ENCODE measurements at places on chromosomes 5 and 9.
A peak's percentile ranks its signal among the peaks of the same experiment; 100 is the strongest.

DNA sequence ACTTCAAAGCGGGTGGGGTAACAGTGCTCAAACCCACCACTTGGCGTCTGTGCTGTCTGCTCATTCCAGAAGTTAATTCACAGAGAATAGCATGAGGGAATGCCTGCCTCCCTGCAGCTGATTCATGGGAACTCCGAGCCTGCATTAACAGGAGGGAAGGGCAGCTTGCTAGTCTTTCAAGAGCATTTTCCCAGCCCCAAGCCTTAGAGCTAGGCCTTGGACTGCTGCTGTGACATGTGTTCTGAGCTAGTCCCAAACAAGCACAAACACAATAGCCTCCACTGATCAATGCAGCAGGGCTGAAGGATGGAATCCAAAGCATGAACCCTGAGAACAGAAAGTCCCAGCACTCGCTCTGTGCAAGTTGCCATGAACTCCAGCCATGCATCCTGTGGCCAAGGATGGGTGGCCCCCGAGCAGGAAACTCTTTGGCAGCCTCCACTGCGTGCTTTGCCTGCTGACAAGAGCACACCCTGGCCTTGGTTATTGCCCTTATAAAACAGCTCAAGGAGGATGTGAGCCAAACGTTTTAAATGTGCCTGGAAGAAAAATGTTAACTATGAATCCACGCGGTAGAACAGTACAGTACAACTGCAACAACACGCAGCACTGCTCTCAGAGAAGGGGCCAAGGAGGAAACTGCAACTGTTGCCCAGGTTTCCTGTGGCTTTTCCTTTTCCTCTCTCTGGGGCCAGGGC is 653.1 kb upstream of the KLF4 start:
- peak; percentile 76 for DNase-seq

DNA sequence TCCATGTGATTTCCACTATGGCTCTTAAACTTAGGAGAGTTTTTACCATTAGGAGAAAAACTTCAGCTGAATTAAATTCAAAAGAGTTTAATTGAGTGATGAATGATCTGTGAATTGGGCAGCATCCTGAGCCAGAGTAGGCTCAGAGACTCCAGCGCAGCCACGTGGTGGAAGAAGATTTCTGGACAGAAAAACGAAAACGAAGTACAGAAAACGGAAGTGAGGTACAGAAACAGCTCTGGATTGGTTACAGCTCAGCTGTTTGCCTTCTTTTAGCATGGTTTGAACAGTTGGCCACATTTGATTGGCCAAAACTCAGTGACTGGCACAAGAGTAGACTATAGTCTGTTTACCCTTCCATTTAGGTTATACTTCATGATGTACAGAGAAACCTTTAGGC is 69.2 kb upstream of the PLPP1 start:
- peak; percentile 34 for DNase-seq

DNA sequence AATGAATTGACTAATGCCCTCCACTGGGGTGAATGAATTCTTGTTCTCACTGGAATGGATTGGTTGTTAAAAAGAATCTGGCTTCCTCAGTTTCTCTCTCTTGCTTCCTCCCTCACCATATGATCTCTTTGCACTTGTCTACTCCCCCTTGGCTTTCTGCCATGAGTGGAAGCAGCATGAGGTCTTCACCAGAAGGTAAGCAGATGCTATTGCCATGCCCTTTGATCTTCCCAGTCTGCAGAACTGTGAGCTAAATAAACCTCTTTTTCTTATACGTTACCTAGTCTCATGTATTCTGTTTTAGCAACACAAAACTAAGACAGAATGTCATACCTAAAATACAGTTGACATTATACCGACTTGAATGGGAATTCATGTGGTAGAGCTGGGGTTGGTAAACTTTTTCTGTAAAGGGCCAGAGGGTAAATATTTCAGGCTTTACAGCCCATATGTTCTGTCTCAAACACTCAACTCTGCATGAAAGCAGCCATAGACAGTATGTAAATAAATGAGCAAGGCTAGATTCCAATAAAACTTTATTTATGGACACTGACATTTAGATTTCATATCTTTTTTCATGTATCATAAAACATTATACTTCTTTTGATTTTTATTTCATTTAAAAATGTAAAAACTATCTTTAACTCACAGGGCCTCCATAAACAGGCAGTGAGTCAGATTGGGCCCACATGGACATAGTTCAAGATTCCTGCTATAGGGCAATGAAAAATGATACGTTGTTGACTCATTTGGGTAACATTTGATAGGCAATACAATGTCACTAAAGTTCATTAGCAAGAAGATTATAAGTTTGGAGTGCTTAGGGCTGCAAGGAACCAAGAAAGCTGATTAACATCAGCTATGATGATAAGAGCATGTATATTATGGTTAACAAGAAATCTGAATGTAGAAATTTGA is 79.4 kb upstream of the TLE4 start:
- no peak for DNase-seq

GRCh38 chr5:181221792-181222629 is 1.1 kb upstream of the TRIM41 start:
- DNase-seq = peak; percentile 98

DNA sequence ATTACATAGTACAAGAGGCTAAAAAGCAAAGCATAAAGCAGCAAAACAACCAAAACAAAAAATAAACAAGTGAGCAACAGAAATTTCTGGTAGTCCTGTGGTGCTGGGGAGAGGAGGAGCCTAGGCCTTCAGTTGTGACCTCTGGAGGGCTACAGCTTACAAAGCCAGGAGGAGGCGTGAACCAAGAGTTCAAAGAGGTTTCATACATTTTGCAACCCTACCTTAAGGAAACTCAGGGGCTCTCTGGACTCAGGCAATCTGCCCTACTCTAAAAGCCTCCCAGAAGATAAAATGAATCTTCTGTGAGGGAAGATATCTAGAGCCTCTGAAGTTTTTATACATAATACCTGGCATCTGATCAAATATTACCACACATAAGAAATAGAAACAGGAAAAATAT is 187.4 kb downstream of the AGTPBP1 start:
- DNase-seq = no peak

- DNase-seq = no peak
Observed at GRCh38 chr5:15472116-15472515, 27.9 kb upstream of the FBXL7 start.

DNA sequence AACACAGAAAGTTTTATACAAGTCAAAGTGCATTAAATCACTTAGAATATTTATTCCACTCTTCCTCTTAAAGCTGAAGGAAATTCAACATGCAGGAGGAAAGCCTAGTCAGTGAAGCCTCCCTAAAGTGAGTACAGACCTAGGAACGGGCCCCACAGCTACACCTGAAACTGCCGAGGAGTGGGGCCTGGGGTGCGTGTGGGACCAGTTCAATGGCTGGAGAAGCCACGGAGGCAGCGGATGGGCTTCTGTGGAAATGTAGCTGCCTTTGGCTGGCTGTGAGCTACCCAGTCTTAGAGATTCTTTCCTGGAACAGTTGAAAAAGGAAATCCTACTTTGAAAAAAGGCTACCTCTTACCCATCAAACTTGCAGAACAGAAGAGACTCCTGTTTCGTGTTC is 16.6 kb downstream of the ARPC5L start:
- DNase-seq = no peak

DNA sequence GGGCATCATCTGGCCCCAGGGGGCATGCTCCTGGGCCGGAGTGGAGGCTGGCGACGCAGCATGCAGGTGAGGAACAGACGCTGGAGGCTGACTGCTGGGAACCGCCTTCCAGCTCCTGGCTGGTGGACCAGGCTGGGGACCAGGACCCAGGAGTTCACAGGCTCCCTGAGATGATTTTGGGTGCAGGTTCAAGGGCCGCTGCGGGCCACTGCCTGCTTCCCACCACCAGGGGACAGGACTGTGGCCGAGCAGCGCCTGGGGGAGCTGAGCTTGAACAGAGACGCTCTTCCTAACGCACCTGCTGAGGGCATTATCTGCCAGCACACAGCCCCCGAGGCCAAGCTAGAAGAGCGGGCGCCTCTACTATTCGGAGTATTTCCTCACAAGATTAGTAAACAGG is 132.1 kb upstream of the RAPGEF1 start:
- DNase-seq = no peak

GRCh38 chr9:72315510-72316311 is 49.3 kb downstream of the ZFAND5 start:
- DNase-seq = no peak

GRCh38 chr5:32450952-32451351 is 6.4 kb upstream of the ZFR start:
- DNase-seq = no peak

GRCh38 chr5:138370537-138370936 is 18.1 kb downstream of the KDM3B start:
- DNase-seq = no peak

- no peak for DNase-seq
Observed at GRCh38 chr5:20514145-20514544, 526.1 kb upstream of the CDH18 start.
